ENCODE measurements at places on chromosomes 2 and 18. TPM values are rescaled to one million over a fixed set of nuclear protein-coding genes. Genes with fewer than 3 reads are reported as not detected.
A peak's percentile ranks its signal among the peaks of the same experiment; 100 is the strongest.

DNA sequence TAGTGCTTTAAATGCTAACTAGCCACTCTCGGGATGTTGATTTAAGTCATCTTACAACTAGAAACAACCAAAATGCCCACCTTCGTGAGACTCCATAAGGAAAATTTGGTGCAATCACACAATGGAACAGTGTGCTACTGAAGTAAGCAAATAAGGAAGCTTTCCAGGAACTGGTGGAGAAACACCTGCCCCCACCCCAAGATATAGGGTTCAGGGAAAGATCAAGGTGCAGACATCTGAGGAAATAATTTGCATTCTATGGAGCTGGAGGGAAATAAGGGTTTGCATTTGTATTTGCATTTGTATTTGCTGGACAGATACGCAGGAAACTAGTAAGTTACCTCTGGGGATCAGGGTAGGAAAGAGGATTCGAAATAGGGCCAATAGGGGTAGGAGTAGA lies 90.9 kb downstream of the ACAA2 start:
- DNase-seq: no peak

GRCh38 chr2:199631129-199631528 lies 173.4 kb upstream of the SATB2 start:
- no peak for DNase-seq

DNA sequence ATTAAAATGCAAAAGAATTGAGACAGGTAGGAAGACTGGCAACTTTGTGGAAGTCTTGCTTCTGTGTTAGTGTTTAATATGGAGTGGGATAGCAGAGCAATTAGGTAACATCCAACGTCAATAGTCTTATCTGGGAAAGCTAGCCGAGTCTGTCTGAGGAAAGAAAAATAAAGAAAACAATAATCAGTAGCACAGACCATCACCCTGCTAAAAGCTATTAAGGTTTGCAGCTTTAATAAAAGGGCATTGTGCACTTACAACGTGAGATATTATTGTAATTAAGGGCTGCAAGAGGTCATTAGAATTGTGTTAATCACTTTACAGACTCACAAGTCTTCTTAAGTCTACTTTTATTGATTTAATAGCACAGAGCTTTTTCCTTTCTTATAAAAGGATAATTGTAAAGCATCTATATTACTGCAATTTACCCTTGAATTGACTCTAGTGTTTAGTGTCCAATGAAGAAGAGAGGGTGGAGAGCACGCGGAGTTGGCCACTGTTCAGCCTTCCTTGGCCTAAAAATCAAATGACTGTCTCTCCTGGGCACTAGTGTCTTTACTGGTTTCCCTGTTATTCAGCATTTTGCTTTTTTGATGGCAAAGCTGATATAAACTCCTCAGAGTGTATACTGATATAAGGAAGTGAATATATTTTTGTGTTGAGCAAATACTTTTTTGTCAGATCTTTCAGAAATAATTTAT lies 2.0 kb downstream of the CDH7 start:
- DNase-seq: no peak

GRCh38 chr2:240999873-241000541 lies 1.6 kb downstream of the SNED1 start:
- no peak for DNase-seq

- no peak for DNase-seq
Measured at GRCh38 chr18:23151414-23152099, 16.3 kb downstream of the CABLES1 start.

DNA sequence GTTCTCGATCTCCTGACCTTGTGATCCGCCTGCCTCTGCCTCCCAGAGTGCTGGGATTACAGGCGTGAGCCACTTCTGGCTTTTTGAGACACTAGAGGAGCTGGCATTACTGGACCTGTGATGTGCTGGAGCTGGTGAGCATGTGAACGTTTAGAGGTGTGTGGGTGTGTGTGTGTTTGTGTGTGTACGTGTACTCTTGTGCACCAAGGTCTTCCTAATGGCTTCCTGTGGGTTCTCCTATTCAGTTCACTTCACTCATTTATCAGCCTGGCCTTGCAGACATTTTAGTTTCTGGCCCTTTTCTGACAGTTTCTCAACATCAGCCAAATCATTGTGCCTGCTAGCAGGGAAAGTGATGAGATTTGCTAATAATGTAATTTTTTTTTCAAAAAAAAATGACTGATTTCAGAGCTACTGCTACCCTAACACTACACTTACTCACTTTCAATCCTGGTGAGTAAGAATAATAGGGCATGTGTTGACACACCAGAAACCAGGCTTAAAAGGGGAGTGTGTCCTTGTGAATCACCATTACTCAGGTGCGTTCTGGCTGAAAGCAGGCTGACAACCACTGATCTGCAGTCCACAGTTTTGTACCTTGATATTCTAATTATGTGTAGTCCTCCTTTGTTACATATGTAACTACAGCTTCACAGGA lies 41.0 kb upstream of the ACTR3 start:
- DNase-seq: peak; percentile 99

GRCh38 chr2:31813016-31813415 lies 197.8 kb downstream of the MEMO1 start:
- DNase-seq: no peak

DNA sequence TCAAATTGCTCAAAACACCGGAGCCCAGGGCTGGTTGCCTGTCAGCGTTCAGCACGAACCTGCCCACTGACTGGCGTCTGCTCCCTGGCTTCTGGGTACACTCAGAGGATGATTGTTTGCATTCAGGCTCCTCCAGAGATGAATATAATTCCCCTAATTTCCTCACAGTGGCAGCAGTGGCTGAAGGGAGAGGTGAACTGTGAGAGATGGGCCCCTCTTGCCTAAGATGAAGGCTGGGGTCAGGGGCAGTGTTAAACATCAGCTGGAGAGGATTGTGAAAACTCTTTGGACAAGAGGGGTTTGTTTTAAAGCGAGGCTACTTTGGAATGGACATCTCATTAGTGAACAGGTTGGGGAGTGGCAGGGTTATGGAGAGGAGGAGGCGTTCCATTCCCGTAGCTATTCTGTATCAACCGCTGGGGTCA lies 31.0 kb downstream of the TCF7L1 start:
- DNase-seq: no peak

DNA sequence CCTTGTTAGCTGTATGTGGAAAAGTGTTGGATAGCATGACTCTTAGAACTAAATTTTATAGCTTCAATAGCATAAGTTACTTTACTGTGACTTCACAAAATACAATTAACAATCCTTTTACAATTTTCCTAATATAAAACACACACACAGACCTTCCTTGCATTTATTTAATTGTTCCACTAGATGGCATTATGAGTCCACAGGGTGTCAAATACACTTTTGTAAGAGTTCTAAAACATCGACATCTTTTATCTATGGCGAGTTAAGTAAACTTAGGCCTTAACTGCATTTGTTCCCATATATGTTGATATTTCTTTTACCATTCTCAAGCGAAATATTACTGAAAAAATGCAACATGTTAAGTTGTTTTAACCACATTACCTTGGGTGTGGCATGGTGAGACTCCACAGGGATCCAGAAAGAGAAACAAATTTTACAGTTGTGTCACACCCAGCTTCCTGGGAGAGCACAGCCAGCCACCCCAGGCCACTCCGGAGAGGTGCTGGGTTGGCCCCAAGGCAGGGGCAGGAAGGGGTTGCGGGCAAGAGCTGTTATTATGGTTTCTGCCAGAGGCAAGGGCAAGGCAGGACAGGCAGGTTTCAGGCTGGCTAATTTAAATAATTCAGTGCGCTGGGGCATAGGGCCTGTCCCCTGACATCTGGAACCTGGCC lies 312.4 kb upstream of the MC4R start:
- peak; percentile 57 for DNase-seq

- no peak for DNase-seq
Measured at GRCh38 chr18:55069497-55069896, 110.2 kb upstream of the CCDC68 start.

- no peak for DNase-seq
Measured at GRCh38 chr2:33000986-33001385, 54.2 kb downstream of the LTBP1 start.

GRCh38 chr2:236536727-236537398 lies 32.8 kb upstream of the ACKR3 start:
- no peak for DNase-seq

DNA sequence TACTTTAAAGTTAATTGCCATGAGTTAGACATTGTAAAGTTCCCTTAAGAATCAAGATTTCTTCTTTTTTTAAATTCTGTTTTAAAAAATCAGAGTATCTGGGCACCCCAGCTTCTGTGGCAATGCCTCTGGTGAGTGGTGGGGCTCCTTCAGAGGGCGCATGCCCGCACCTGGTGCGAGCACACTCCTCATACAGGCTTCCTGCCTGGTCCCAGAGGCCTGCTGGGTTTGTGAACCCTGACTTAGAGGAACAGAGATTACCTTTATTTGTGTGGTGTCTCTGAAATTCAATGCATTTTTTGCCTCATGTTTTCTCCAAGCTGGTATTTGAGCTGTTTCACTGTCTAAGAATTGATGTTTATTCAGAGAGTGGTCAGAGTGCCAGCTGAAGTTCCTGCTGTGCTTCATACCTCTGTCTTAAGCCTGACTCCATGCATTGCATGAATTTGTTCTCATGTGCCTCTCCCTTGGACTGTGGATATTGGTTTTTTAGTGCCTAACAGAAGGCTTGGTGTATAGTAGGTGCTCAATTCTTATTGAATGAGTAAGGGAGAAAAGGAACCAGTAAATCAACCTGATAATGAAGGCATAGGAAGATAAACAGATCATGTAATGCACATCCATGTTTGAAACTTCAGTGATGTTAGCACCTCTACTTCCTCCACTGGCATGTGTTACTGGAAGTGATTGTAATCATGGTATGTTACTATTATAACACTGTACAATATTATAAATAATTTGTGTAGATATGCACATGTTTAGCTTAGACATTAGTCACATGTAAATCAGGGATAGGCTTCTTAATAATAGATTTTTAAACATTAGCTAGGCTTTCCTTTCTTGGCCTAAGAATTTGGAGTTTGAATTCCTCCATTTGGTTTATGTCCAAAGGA lies 29.0 kb downstream of the PHLPP1 start:
- no peak for DNase-seq

- DNase-seq: no peak
Measured at GRCh38 chr18:6437937-6438818, 23.5 kb upstream of the L3MBTL4 start.

DNA sequence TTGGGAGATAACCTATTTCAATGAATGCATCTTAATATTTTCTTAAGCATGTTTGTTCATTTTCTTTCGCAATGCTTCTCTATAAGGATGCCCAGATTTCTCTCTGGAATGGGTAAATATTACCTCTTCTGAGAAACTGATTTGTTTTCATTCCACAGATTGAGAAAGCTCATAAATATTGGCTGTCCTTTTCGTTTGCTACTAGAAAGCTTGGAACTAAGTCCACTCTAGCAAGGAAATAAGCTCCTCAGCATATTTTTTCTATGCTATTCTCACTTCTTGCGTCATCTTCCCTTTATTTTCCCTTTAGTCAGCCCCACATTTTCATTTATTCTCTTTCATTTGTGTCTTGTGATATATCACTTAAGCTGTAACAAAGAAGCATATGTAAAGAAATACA lies 76.3 kb downstream of the ANTXR1 start:
- no peak for DNase-seq

DNA sequence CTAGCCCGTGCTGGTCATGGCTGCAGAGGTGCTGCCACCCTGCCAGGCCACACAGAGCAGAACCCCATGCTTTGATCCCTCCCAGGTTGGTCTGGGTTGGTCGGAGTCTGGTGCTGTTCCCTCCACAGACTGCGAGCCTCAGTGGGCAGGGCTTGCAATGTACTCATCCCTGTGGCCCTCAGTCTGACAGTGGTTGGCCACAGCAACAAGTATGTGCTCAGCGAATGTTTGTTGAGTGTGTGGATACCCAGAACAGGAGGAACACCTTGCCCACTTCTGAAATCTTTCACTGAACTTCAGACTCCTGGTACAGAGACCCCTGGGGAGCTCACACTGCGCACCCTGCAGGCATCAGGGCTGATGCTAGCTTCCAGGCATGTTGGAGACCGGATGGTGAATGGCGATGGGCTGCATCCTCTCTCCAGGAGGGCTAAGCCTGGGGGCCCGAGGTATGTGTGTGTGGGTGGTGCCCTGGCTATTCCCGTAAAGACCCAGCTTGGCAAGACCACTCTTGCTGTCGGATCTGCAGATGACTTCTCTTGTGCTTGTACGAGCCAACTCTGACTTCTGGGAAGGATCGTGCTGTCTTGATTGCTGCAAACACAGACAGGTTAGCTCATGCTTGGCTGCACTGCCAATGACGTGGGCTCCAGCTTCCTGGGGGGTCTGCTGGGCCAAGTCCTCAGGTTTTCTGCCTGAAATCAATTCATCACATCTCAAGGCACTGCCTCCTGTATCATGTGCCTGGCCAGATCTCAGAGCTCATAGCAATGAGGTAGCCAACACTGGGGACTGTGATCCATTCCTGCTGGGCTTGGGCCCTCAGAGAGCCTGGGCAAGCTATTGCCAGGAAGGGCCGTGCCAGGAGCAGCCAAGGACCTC lies 43.7 kb downstream of the RHOB start:
- peak; percentile 95 for DNase-seq

DNA sequence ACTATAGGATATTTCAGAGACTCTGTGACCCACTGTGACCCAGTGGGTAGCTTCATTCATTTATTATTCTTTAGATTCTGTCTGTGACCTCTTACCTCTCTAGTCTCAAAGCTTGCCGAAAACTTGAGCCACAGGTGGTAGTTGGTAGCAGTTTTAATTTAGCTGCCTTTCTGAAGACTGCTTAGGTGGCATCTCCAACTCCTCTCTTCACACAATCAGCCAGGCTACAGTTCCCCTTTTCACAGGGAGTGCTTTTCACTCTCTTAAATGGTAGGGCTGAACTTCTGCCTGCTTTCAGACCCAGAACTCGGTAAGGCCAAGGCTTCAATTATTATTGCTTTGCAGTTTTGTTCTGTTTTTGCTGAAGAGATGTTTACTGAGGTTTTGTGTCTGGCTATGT lies 349.6 kb downstream of the ARL6IP6 start:
- DNase-seq: no peak

DNA sequence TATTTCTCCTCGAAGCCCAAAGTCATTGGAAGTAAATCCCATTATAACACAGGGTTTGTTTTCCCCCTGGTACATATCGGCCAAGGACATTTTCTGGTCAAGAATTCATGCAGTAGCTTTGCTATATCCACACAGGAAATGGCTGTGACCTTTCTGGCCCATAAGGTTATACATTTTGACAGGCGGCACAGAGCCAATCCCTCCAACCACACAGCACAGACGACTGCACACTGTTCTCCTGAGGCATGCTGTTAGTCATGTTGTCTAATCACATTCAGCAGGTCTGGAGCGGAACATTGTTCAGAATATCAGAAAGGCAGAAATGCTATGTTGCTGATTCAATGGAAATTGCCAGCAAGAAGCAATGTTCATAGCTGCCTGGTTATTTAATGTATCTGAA lies 742.3 kb upstream of the SLC8A1 start:
- DNase-seq: no peak

- no peak for DNase-seq
Measured at GRCh38 chr2:109396202-109397180, 217.3 kb downstream of the SEPTIN10 start.

GRCh38 chr2:209398463-209398862 lies 25.4 kb upstream of the MAP2 start:
- no peak for DNase-seq

The VWA3B gene
- not detected for total RNA-seq

The SFXN5 gene
- total RNA-seq: 5.3 TPM

The CAPN14 gene
- 35.1 TPM for total RNA-seq

The CHST10 gene
- total RNA-seq: 2.6 TPM

The STEAP3 gene
- 8.1 TPM for total RNA-seq

The ZEB2 gene
- 0.26 TPM for total RNA-seq

The FBXO48 gene
- 0.26 TPM for total RNA-seq

The ATP6V1B1 gene
- total RNA-seq: not detected

The DSG2 gene
- 91.5 TPM for total RNA-seq

The CAPN10 gene
- 13.4 TPM for total RNA-seq

The UGT1A9 gene
- not detected for total RNA-seq
